CD4-positive, alpha-beta T cell treated with Interleukin-12 subunit alpha and Interleukin-12 subunit beta, for 1 hour (primary cell): ENCODE measurements at places on chromosomes 5 and 9.

DNA sequence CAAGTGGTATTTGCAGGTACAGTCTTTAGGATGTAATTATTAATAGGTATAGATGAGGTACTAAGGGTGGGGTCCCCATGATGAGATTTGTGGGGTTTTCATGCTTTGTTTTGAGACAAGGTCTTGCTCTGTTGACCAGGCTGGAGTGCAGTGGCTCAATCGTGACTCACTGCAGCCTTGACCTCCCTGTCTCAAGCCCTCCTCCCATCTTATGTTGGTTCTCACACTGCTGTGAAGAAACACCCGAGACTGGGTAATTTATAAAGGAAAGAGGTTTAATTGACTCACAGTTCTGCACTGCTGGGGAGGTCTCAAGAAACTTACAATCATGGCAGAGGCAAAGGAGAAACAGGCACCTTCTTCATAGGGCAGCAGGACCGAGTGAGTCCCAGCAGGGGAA, 217.5 kb downstream of the CDK5RAP2 start:
- no peak for DNase-seq

DNA sequence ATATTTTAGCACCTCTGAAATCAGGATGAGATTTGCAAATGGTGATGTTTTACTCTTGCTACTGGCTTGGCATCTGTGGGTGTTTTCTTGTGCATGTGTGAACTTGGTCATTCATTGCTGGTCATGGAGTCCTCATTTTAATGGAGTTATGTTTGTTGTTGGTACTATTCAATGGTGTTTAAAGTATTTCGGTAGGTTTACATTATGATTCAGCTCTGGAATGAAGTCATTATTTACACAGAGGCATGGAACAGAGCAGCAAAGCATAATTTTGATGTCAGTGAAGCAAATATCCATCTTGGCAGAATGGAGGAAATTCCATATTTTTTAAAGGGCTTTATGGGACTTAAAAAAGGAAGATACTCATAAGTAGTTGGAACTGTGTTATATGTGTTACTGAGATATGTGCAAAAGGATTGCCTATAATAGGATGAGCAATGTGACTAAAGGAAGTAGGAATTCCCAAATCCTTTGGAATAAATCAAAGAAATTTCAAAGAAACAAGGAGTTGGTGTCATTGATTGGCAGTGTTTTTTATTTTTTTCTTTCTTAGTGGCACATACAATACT, 147.4 kb downstream of the ACTBL2 start:
- DNase-seq = no peak

DNA sequence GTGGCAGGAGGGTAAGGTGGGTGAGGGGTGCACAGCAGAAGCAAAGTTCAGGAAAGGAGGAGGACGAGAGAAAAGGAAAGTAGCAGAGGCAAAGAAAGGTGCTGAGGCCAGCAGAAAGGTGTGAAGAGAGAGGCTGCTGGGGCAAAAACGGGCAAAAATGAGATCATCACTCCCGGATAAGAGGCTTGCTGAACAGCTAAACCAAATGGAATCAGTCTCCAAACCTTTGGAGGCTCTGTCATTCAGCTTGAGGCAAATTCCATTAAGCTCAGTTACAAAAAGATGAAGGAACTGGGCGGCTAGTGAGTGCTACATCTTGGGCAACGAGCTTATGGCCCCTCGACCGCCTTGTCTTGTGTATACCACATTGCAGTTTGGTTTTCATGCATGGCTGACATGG, 136.4 kb downstream of the FSTL4 start:
- no peak for DNase-seq

GRCh38 chr5:161001604-161002003, 149.6 kb upstream of the ATP10B start:
- no peak for DNase-seq

- no peak for DNase-seq
Measured at GRCh38 chr9:130908878-130909355, 12.3 kb upstream of the QRFP start.

GRCh38 chr9:18683312-18683711, 209.4 kb downstream of the ADAMTSL1 start:
- no peak for DNase-seq

DNA sequence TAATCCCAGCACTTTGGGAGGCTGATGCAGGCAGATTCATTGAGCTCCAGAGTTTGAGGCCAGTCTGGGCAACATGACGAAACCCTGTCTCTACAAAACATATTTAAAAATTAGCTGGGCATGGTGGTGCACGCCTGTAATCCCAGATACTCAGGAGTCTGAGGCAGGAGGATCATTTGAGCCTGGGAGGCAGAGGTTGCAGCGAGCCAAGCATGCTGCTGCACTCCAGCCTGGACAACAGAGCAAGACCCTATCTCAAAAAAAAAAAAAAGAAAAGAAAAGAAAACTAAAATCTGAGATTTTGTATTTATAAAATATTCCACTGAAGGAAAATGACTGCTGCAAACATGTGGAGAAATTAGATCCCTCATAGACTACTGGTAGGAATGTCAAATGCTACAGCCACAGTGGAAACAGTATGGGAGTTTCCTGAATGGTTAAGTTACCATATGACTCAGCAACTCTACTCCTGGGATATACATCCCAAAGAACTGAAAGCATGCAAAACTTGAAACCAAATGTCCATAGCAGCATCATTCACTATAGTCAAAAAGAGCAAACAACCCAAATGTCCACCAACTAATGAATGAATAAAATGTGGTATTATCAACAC, 106.1 kb downstream of the UBAP2 start:
- DNase-seq = no peak

DNA sequence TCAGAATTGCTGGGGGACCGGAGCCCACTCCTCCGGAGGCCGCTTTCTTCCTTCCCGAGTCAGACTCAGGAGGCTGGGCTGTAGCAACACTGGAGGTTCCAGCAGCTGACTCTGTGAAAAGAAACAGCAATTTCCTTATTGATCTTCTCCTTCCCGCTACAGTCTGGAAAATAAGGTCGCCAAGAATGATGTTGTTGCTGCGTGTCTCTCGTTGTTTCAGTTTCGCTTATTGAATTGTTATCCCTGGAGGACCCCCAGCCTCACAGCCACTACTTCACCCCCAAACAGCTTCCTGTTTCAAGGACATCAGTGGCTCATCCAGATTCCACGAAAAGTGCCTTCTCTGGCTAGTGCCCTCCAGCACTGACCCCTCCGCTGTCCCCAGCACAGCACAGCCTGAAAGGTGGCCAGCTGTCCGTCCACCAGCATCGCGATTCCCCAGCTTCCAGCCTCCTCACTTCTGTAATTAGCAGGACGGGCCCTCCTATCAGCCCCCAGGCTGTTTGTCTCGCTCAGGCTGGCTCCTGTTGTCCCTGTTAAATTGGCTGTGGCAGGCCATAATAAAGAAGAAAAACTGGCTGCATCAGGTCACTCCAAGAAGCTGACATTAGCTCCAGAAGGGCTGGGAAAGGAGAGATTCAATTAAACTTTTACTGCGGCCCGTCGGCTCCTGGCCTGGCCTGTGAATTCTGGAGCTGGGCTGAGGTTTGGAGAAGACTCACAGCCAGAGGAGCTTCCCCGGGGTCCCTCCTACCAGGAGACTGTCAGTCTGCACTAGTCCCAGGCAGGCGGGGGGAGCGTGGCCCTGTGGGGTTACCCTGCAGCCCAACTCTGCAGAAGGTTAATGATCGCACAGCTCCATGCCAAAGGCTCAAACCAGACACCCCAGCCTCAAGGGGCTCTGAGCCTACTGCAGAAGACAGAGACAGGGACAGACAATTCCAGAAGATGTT, 40.5 kb downstream of the OLFM1 start:
- no peak for DNase-seq

DNA sequence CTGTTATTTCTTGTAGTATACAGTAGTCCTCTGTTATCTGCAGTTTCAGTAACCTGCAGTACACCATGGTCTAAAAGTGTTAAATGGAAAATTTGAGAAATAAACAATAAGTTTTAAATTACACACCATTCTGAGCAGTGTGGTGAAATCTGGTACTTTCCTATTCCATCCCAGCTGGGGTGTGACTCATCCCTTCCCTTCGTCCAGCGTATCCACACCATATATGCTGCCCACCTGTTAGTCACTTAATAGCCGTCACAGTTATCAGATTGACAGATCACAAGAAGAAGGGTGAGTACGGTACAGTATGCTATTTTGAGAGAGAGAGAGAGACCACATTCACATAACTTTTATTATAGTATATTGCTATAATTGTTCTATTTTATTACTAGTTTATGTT, 28.9 kb downstream of the FAM151B start:
- no peak for DNase-seq
